SJSA1 (cell line): ENCODE measurements at places on chromosomes 1 and 21.

- no peaks in the 10 kb centered on the region for H3K36me3 ChIP-seq
- H3K27me3 ChIP-seq = no peaks in the 10 kb centered on the region
- no peak overlapping the region for H3K27ac ChIP-seq
These were observed 183.3 kb downstream of the AJAP1 start for GRCh38 chr1:4837752-4838151.

- peaks cover 38% of the 10 kb centered on the region for H3K4me1 ChIP-seq
- H3K36me3 ChIP-seq = no peaks in the 10 kb centered on the region; the same call in none of the 2 replicates
- no peak overlapping the region for H3K4me3 ChIP-seq
- H3K27me3 ChIP-seq = no peaks in the 10 kb centered on the region
These were observed 21.5 kb downstream of the NFYC start for GRCh38 chr1:40712997-40713396.

DNA sequence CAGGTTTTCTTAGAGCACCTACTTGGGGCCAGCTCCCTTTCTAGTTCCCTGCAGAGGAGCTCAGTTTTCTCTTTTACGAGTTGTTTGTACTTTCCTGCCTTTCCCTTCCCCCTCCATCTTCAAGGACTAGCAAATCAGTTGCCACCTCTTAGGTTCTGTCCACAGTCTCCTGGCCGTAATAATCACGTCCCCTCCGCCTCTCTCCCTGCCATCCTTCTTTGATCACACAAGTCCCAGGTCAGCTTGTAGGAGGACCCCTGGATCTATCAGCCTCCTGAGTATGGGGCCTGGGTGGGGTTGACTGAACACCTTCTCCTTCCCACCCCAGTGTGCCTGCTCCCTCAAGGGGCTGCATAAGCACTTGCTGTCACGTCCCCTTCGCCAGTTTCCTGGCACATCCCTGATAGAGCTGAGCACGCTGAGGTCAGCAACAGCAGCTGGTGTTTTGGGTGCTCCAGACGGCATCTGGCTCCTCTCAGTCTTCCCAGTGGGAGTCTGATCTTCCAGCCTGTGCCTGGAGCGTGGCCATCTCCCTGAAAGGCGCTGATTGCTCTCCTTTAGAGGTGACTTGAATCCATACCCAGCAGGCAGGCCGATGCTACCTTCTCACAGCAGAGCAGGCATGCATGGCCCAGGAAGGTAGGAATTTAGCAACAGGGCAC is 216.1 kb upstream of the TMEM51 start:
- H3K36me3 ChIP-seq = no peaks in the 10 kb centered on the region
- DNase-seq = no peak
- no peaks in the 10 kb centered on the region for H3K27me3 ChIP-seq
- H3K27ac ChIP-seq = no peak overlapping the region
- H3K4me3 ChIP-seq = no peak overlapping the region
- peaks cover 18% of the 10 kb centered on the region for H3K4me1 ChIP-seq

GRCh38 chr21:43865540-43866259 is 677 bp downstream of the AGPAT3 start:
- H3K27ac ChIP-seq = peak overlapping the region; percentile 88
- no peaks in the 10 kb centered on the region for H3K27me3 ChIP-seq
- no peak for DNase-seq
- peaks cover 45% of the 10 kb centered on the region for H3K36me3 ChIP-seq

DNA sequence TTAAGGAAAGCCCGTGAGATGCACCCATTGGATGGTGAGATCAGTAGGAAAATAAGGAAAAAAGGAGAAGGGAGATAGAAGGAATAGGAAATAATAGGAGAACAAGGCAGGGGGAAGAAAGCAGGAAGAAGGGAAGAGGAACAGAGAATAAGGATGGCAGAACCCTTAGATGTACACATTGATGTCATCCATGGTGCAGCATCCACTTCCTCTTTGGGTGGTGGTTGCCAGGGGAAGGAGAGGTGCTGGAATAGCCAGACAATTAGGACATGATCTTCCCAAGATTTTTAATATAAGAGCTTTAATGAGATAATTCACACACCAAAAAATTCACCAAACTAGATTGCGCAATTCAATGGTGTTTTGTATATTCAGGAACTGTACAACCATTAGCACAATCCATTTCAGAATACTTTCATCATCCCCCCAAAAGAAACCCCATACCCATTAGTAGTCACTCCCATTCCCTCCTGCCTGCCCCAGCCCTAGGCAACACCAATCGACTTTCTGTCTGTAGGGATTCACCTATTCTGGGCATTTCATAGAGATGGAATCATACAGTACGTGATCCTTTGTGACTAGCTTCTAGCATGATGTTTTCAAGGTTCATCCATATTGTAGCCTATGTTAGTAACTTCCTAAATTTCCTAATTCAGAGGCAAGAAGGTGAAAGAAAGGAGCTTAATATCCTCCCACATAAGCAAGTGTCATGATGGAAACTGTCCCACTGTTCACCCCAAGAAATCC is 121.4 kb downstream of the PLXNA2 start:
- no peak for DNase-seq
- H3K4me3 ChIP-seq = no peak overlapping the region
- H3K27ac ChIP-seq = no peak overlapping the region
- peaks cover 11% of the 10 kb centered on the region for H3K4me1 ChIP-seq
- peaks cover 5% of the 10 kb centered on the region; the same call in 1 of the 2 replicates for H3K36me3 ChIP-seq
- no peaks in the 10 kb centered on the region for H3K27me3 ChIP-seq

DNA sequence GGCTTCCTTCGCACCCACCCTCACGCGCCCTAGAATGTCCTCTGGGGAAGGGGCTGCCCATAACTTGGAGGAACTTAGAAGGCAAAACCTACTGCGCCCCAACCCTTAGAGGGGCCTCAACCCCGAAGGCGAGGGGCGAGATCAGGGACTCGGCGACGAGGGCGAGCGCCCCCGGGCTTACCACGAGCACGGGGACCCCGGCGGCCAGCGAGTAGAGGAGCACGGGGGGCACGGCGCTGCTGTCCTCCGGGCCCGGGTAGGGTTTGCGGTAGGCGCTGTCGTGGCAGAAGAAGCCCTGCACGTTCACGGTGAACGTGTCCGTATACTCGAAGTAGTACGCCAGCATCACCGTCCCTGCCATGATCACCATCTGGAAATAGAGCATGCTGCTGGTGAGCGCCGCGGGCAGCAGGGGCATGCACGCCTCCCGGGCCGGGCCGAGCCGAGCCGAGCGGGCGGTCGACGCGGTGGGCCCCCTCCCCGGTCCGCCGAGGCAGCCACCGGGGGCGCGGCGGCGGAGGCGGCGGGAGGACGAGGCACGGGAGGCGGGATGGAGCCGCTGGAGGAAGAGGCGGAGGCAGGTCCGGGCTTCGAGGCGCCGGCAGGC is 304 bp downstream of the PLPPR5 start:
- no peak overlapping the region for H3K27ac ChIP-seq
- H3K36me3 ChIP-seq = no peaks in the 10 kb centered on the region

- H3K4me1 ChIP-seq = no peaks in the 10 kb centered on the region
- no peak for DNase-seq
- no peak overlapping the region for H3K4me3 ChIP-seq
- H3K27me3 ChIP-seq = no peaks in the 10 kb centered on the region; the same call in 1 of the 2 replicates
These were observed 32.3 kb downstream of the BCAS2 start for GRCh38 chr1:114549137-114549536.

GRCh38 chr1:23389837-23390321 is 20.2 kb upstream of the ZNF436 start:
- peaks cover 22% of the 10 kb centered on the region for H3K4me1 ChIP-seq
- H3K36me3 ChIP-seq = no peaks in the 10 kb centered on the region
- no peak for DNase-seq

- no peak overlapping the region for H3K27ac ChIP-seq
- no peaks in the 10 kb centered on the region; the same call in 1 of the 2 replicates for H3K36me3 ChIP-seq
- H3K4me1 ChIP-seq = no peaks in the 10 kb centered on the region
- H3K27me3 ChIP-seq = no peaks in the 10 kb centered on the region
- no peak overlapping the region for H3K4me3 ChIP-seq
- no peak for DNase-seq
These were observed 41.8 kb downstream of the MRPS6 start for GRCh38 chr21:34115160-34115559.

DNA sequence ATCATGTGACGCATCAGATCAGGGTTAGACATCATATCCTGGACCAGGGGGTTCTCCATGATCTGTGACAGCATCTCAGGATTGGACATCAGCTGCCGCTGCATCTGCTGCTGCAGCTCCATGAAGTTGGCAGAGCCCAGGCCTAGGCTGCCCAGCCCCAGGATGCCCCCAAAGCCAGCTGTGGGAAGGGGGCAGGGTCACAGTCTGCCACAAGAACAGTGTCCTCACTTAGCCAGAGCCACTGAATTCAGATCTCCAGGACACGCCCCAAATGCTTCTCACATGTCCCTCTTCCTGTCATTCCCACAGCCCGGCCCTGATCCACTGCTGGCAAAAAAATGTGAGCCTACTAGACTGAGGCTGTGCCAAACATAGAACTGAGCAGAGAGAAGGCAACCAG is 3.2 kb downstream of the UBQLN4 start:
- peaks cover 18% of the 10 kb centered on the region for H3K36me3 ChIP-seq
- H3K27ac ChIP-seq = no peak overlapping the region
- no peak overlapping the region for H3K4me3 ChIP-seq
- peaks cover 2% of the 10 kb centered on the region for H3K4me1 ChIP-seq

- no peaks in the 10 kb centered on the region for H3K4me1 ChIP-seq
- no peaks in the 10 kb centered on the region for H3K27me3 ChIP-seq
- peaks cover 66% of the 10 kb centered on the region for H3K36me3 ChIP-seq
- DNase-seq = no peak
- no peak overlapping the region for H3K27ac ChIP-seq
- H3K4me3 ChIP-seq = no peak overlapping the region
These were observed 9.4 kb downstream of the TPRG1L start for GRCh38 chr1:3634059-3634800.

- H3K36me3 ChIP-seq = peaks cover 7% of the 10 kb centered on the region; the same call in 1 of the 2 replicates
- H3K4me3 ChIP-seq = peak overlapping the region; percentile 29
- DNase-seq = no peak
These were observed 888 bp upstream of the COL18A1 start for GRCh38 chr21:45403825-45404729.

GRCh38 chr1:65512383-65512782 is 91.9 kb downstream of the LEPR start:
- H3K27ac ChIP-seq = no peak overlapping the region
- H3K27me3 ChIP-seq = no peaks in the 10 kb centered on the region; the same call in 1 of the 2 replicates
- DNase-seq = no peak
- H3K36me3 ChIP-seq = no peaks in the 10 kb centered on the region

DNA sequence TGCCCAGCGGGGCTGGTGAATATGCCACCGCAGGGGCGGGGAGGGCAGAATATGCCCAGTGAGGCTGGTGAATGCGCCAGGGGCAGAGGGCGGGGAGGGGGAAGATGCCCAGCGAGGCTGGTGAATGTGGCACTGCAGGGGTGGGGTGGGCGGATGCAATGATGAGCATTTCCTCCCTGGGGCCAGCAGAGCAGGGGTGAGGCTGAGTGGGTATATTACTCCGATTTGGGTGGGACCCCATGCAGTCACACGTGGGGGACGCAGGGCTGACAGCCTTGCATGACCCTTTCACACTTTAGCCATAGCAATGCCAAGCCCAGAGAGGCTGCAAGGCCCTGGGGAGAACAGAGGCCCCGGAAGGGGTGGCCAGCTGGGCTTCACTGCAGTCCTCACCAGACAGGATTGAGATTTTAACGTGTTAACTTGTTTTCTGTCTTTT is 9.3 kb upstream of the SLX9 start:
- H3K4me3 ChIP-seq = no peak overlapping the region
- no peaks in the 10 kb centered on the region for H3K27me3 ChIP-seq
- DNase-seq = no peak
- peaks cover 11% of the 10 kb centered on the region for H3K36me3 ChIP-seq
- no peak overlapping the region for H3K27ac ChIP-seq
- peaks cover 70% of the 10 kb centered on the region for H3K4me1 ChIP-seq

DNA sequence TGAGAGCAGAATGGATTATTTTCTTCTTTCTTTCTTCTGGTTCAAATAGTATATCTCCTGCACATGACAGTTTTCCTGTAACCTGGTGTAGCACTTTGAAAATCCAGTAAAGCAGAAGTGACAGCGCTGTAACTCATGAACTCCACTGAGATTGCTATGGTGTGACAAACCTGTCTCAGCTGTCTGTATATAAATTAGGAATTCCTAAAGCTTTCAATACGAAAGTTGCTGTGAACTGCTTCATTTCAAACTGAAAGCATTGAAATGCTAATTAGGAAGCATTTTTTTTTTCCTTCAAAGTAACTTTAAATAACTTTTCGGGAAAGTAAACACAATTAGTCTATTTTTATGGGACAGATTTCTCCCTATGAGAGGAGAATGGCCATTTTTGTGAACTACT is 646.9 kb upstream of the ZP4 start:
- H3K27me3 ChIP-seq = no peaks in the 10 kb centered on the region
- no peaks in the 10 kb centered on the region for H3K36me3 ChIP-seq
- H3K4me3 ChIP-seq = no peak overlapping the region
- DNase-seq = no peak
- H3K4me1 ChIP-seq = no peaks in the 10 kb centered on the region

DNA sequence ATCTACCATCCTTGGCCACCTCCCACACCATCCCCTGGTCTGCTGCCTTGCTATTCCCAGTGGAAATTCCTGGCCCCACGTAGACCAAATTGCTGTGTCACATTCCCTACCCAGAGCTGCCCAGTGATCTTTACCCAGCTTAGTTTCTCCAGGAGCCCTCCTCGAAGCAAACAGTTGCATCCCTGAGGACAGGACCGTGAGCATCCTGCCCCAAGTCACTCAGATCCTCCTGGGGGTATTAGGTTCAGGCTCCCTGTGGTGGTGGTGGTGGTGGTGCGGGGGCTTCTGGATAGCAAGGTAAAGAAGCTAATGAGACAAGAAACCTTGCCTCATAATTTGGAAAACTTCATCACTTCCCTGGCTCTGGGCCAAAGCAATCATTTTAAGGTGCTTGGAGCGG is 58.4 kb upstream of the RBM15 start:
- no peaks in the 10 kb centered on the region for H3K4me1 ChIP-seq
- H3K4me3 ChIP-seq = no peak overlapping the region
- no peak for DNase-seq
- no peaks in the 10 kb centered on the region for H3K36me3 ChIP-seq
- peaks cover 4% of the 10 kb centered on the region; the same call in 1 of the 2 replicates for H3K27me3 ChIP-seq

DNA sequence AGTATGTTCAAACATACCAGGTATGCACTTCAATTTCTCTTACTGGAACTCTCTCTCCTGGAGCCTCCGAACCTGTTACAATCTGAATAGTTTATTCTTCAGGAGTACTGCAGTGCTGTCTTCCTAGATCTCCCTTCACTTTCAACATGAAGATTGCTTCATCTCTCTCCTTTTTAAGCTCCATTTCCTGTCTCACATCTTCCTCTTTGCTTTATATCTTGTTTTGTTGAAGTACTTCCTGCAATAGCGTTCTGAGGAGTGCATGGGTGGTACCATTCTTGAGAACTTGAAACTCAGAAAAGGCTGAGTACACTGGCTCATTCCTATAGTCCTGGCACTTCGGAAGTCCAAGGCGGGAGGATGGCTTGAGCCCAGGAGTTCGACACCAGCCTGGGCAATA is 15.7 kb upstream of the C1orf146 start:
- no peaks in the 10 kb centered on the region for H3K36me3 ChIP-seq
- no peak overlapping the region for H3K4me3 ChIP-seq

- peaks cover 49% of the 10 kb centered on the region for H3K4me1 ChIP-seq
- DNase-seq = no peak
- H3K27ac ChIP-seq = no peak overlapping the region
- no peak overlapping the region for H3K4me3 ChIP-seq
These were observed 93.1 kb downstream of the RIPK4 start for GRCh38 chr21:41673596-41674335.
